ENCODE measurements at places on chromosomes 16 and 17.
A peak's percentile ranks its signal among the peaks of the same experiment; 100 is the strongest.

- DNase-seq: no peak
Measured at GRCh38 chr17:76845541-76846017, 22.6 kb upstream of the MGAT5B start.

- DNase-seq: no peak
Measured at GRCh38 chr16:26365161-26365940, 673.6 kb downstream of the HS3ST4 start.

- DNase-seq: no peak
Measured at GRCh38 chr16:3774156-3774767, 56.9 kb upstream of the TRAP1 start.

- no peak for DNase-seq
Measured at GRCh38 chr17:18965530-18966236, 13.7 kb downstream of the SLC5A10 start.

- DNase-seq: no peak
Measured at GRCh38 chr17:80921159-80921558, 70.5 kb upstream of the CHMP6 start.

GRCh38 chr16:57479205-57479975 is 6.9 kb downstream of the DOK4 start:
- DNase-seq: no peak

- no peak for DNase-seq
Measured at GRCh38 chr17:8091033-8091687, 3.6 kb upstream of the ALOX12B start.

GRCh38 chr17:77233635-77234334 is 93.0 kb downstream of the SEC14L1 start:
- DNase-seq: peak; percentile 65

DNA sequence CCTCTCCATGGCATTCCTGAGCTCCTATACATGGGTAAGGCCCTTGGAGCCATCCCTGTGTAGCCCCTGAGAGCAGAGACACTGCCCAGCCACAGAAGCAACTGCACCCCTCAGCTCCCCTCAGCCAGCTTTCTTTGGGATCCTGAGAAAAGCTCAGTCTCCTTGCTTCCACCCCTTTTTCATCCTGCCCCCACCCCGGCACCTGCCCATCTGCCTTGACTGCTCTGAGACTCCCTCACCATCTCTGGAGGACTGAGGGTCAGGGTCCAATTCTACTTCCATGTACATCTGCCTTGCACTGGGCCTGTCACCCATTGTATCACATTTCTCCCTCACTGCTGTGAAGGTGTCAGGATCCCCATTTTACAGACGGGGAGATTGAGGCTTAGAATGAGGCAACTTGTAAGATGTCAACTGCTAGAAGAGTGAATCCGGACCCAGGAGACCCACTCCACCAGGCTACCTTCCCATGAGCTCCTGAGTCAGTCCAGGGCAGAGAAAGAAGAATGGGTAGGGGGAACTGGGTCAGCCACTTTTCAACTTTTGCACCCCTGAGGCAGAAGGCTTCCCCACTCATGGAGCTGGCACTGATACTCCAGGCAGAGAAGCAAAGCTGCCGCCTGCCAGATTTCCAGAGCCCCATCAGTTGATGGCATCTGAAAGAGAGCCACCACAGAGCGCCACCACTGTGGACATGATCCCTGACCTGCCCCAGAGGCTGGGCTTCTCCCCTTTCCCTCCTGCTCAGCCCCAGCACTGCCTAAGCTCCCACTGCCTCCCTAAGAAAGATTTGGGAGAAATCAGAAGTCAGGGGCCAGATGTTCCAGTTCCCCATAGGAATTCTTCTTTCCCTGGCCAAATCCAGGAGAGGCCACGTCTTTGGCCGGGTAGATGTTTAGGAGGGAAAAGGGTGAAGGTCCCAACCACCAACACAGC is 135.4 kb downstream of the TMEM132E start:
- DNase-seq: no peak

DNA sequence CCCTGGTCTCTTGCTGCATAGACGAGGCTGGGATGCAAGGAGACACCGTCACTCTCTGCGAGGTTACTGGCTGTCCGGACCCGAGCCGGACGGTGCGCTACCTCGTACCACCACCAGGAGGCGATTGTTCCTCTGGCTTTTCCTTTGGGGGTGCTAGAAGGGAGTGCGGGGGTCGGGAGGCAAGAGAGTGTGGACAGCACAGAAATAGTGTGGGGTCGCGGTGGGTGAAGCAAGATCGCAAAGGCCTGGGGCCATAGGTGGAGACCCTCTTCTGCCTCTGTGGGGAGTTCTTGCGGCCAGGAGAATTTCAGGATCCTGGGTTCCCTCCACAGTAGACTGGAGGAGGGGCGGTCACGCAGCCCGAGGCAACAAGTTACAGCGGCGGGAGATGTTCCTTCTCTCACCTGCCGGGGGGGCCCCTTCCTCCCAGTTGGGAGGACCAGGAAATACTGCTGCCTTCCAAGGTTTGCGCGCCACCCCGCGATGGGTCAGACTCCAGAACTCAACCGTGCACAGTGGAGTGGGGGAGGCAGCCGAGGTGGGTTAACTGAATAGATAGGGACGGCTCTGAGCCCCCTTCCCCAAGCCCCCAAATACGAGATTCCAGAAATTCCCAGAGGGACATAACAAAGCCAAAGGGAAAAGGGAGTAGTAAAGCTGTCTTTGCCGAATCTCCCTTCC is 6.9 kb downstream of the PHOSPHO1 start:
- DNase-seq: peak; percentile 68
